ENCODE measurements at places on chromosomes 11 and 22.

DNA sequence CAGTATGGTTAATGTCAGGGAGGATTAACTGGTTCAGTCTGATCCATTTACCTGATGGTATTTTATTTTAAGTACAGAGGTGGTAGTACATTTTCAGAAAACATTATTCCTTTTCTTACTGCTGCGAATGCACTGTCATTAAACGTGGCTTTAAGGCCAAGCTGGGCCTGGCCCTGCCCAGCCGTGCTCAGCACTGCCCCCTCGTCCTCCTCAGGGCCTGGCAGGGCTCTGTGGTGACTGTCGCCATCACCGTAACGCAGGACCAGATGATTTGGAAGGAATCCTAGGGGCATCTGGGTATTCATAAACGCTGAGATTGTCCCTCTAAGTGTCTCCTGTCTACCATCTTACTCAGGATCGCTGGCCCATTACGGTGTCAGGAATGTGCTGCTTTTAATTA is 302.0 kb downstream of the TBC1D22A start:
- DNase-seq, result no peak

- no peak for DNase-seq
Observed at GRCh38 chr22:20548806-20549205, 41.4 kb downstream of the MED15 start.

GRCh38 chr11:76629853-76630599 is 40.5 kb downstream of the LRRC32 start:
- no peak for DNase-seq

GRCh38 chr11:67664696-67665540 is 9.5 kb downstream of the ALDH3B2 start:
- no peak for DNase-seq
